ENCODE measurements at places on chromosomes 16 and 17. TPM values are rescaled to one million over a fixed set of nuclear protein-coding genes. Genes with fewer than 3 reads are reported as not detected.

Gene GAST
- polyA plus RNA-seq: 0.28 TPM

Gene HSD11B2
- polyA plus RNA-seq: 5.8 TPM

Gene KRTAP2-3
- polyA plus RNA-seq: not detected

Gene TEKT1
- polyA plus RNA-seq: 0.25 TPM

Gene ENPP7
- 136 TPM for polyA plus RNA-seq

DNA sequence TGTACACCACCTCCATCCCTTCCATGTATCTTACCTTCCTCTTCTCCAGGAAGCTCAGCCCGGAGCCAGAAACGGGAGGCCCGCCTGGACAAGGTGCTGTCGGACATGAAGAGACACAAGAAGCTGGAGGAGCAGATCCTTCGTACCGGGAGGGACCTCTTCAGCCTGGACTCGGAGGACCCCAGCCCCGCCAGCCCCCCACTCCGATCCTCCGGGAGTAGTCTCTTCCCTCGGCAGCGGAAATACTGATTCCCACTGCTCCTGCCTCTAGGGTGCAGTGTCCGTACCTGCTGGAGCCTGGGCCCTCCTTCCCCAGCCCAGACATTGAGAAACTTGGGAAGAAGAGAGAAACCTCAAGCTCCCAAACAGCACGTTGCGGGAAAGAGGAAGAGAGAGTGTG lies 756 bp upstream of the MVP start:
- H3K36me3 ChIP-seq: peaks cover 19% of the 10 kb centered on the region
- no peak for DNase-seq
- H3K27me3 ChIP-seq: no peaks in the 10 kb centered on the region

- no peak overlapping the region for H3K4me3 ChIP-seq
- no peaks in the 10 kb centered on the region for H3K4me1 ChIP-seq
- no peak for DNase-seq
- no peaks in the 10 kb centered on the region for H3K27me3 ChIP-seq
- no peaks in the 10 kb centered on the region for H3K36me3 ChIP-seq
- H3K27ac ChIP-seq: no peak overlapping the region
Observed at GRCh38 chr17:28279411-28279810, 39.6 kb upstream of the TMEM97 start.

DNA sequence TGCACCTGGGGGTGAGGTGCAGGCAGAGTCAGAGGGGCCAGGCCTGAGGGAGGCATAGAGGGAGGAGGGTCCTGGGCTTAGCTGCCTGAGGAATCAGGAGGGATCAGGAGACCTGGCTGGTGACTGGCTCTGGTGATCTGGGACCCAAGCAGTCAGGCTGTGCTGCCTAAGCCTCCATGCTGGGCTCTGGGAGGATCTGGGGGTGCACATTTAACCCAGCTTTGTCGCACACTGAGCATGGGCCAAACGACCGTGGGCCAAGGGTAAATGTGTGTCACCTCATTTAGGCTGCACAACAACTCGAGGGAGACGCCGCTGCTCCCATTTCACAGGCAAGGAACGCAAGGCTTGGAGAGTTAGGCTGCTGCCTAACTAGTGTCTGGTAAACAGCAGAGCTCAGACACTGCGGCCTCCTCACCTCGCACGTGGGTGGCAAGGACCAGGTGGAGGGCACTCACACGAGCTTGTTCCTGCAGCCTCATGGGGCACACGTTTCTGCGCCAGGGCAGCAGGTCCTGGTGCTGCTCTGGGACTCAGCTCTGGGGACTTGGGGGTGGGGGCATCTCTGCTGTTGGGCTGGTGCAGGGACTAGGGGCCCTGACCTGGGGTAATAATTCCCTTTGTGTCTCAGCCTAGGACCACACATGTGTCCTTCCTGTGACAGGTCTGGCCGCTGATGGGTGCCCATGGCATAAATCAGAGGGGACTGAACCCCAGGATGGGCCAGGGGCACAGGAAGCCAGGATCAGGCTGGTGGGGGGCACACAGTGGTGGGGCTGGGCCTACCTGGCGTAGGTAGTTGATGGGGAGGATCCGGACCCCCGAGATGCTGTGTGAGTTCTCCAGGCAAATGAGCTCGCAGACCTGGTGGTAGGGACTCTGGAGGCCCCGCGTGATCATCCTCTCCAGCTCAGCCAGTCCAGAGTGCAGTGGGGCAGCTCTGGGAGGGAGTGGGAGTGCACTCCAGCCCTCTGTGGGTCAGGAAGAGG lies 18.7 kb downstream of the TMEM235 start:
- H3K27me3 ChIP-seq: no peaks in the 10 kb centered on the region
- no peak overlapping the region for H3K27ac ChIP-seq
- no peak overlapping the region for H3K4me3 ChIP-seq
- H3K36me3 ChIP-seq: no peaks in the 10 kb centered on the region
- H3K4me1 ChIP-seq: peaks cover 15% of the 10 kb centered on the region

DNA sequence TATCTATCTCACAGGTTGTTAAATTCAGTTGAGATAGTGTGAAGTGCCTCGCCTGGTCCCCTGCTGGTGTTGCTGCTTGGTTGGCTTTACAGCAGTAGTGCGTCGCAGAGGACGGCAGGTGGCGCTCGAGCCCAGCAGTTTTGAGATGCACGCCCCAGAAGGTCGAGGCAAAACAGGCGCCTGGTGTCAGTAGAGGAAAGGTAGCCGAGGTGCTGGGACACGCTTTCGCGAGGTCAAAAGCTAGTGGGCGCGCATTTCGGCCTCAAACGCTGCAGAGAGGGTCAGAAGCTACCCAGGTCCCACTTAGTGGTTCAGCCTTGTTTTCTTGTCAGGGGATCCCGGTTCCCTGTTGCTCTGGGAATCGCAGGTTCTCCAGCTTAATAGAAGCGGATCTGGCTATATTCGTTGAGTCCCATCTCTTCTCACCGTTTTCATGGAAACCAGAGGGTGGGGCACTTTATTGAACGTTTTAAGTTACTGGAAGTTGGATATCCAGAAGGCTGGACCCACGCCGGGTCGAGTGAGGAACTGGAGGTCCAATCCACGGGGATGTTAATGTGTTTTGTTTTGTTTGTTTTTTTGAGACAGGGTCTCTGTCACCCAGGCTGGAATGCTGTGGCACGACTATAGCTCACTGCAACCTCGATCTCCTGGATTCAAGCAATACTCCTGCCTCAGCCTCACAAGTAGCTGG lies 10.3 kb upstream of the ZFP90 start:
- H3K4me3 ChIP-seq: no peak overlapping the region
- H3K27me3 ChIP-seq: no peaks in the 10 kb centered on the region

DNA sequence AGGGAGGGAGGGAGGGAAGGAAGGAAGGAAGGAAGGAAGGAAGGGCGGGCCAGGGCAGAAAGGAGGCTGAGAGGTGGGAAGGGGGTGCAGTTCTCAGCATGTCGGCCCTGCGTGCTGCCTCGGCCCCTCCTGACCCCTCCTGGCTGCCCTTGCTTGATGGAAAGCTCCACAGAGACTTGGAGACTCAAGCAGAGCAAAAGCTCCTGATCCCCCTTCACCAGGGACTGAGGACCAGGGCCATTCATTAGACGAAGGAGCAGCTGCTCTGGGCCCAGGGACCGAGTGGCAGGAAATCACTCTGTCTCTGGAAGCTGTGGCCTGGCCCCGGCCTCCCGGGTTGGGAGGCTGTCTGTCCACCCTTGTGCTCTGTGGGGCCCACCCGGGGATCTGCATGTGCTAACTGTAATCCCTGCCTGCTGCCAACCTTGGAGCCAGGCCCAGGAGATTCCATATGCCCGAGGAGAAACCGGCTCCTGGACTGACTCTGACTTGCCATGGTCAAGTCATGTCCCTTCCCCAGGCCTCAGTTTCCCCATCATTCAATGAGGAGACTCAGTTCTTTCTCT lies 27.4 kb upstream of the C1QL1 start:
- no peak overlapping the region for H3K4me3 ChIP-seq
- H3K27me3 ChIP-seq: peaks cover 8% of the 10 kb centered on the region
- H3K36me3 ChIP-seq: no peaks in the 10 kb centered on the region
- peaks cover 9% of the 10 kb centered on the region for H3K4me1 ChIP-seq

GRCh38 chr16:55746081-55746480 lies 86.8 kb downstream of the CES1 start:
- DNase-seq: no peak
- no peak overlapping the region for H3K27ac ChIP-seq
- H3K27me3 ChIP-seq: peaks cover 3% of the 10 kb centered on the region
- no peaks in the 10 kb centered on the region for H3K36me3 ChIP-seq
- no peak overlapping the region for H3K4me3 ChIP-seq

All from large intestine (tissue), 12 donors.